ENCODE measurements at places on chromosomes 3 and 15.

DNA sequence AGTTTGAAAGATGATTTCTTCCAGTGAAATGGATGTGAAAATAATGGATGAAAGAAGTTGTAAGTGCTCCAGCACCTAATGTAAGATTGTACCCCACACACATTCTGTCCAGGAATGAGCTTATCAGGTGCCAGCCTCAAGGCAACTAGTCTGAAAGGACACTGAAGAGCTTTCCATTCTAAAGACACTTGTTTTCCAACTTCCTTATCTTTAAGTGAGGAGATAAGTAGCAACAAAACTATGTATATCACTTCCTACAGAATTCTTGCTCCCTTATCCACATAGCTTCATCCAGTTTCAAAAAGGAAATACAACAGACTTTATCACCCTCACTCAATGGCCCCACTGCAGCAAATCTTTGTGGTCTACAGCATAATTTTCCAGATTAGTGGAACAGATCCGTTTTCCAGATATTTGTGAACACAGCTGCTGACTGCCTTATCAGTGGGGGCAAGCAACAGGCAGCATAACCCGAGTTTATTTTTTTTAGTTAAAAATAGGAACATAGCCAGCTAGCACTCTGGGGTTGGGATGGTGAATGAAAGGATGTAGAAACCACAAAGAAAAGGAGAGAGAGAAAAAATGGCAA is 60.6 kb downstream of the CD200R1L start:
- DNase-seq: no peak

- DNase-seq: no peak
Observed at GRCh38 chr15:28952666-28953491, 67.1 kb downstream of the APBA2 start.

DNA sequence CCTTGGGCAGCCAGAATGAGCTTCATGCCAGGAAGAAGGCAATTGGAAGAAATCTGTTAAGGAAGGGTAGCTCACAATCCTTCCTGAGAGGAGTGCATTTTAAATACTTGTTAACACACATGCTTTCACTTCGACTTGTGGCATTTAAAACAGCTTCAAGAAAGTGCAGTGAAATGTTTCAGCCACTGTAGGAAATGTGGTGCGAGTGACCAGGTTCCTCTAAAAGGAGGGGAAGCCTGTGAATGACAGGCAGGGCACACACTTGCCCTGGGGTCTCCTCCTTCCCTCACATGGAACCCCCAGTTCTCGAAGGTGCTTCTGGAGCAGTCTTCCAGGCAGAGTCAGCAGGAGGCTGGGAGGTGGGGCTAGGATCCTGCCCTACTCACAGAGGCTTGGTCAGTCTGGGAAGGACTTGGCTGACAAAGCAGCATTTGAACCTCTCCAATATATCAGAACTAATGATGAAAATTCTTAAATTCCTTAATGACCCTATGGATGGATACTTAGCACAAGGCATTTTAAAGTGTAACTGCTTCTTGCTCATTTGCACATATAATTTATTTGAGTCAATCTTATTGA is 358.6 kb downstream of the CHST2 start:
- DNase-seq: no peak

DNA sequence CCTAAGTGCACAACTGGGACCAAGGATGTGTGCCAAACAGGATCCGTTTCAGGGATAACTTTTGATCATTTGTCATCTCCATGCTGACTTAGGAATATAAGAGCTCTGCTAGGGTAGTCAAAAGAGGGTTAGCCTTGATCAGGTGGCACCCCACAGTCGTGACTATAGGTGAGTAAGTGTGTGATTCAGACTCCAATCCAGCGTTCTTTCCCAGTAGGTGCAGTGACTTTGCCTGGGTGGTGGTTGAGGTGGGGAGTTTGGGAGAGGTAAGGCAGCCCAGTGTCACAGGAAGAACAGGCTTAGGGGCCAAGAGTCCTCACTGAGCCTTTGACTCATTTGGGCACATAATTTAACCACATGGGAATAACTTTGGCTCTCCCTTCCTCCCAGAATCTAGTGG is 51.0 kb downstream of the CHDH start:
- no peak for DNase-seq

DNA sequence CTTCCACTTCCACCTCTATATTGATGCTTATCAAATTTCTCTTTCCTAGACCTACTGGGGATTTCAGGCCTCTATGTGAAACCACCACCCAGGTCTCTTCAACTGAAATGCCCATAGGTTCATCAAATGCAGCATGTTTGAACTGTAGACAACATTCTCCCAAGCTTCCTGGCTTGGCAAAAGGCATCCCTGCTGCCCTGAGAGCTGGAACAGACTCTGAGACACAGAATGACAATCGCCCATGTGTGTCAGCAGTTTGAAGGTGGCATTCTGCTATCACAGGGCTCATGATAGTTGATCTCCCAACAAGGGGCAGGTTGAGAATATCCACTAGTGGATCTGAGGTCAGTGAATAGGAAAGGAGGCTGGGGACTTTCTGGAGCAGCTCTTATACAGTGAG is 200.7 kb downstream of the RPLP1 start:
- DNase-seq: no peak

All from right cardiac atrium (tissue), 5 donors.